ENCODE measurements at places on chromosomes 5 and 9.

GRCh38 chr5:17302604-17303003 lies 85.2 kb downstream of the BASP1 start:
- no peak for DNase-seq

DNA sequence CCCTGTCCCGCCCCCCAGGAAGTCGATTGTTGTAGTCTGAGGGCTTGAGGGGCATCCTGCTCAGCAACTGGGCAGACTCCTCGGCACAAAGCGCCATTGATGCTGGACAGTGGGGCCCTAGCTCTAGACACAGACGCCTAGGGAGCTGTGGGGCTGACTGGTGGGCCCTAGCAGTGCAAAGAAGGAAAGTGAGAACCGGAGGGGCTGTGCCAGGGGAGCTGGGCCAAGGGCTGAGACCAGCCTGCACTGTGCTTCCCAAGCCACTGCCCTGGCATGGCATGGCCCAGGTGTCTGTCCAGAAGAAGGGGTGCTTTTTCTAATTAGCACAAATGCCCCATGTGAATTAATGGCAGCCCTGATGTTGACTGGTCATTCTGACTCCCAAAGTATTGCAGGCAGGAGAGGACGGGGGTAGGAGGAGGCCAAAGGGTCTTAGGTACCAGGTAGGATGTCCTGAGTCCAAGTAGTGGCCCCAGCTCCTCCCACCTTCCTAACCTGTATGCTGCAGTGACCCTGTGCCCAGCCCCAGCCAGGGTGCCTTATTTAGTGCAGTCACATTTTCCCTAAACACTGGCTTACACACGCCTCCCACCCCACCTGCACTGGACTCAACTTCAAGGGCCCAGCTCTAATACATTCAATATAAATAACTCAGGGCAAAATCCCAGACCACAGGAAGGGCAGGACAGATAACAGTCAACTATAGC lies 15.9 kb downstream of the TCF7 start:
- DNase-seq, result no peak

GRCh38 chr5:145776886-145777285 lies 58.3 kb downstream of the PRELID2 start:
- DNase-seq, result no peak

DNA sequence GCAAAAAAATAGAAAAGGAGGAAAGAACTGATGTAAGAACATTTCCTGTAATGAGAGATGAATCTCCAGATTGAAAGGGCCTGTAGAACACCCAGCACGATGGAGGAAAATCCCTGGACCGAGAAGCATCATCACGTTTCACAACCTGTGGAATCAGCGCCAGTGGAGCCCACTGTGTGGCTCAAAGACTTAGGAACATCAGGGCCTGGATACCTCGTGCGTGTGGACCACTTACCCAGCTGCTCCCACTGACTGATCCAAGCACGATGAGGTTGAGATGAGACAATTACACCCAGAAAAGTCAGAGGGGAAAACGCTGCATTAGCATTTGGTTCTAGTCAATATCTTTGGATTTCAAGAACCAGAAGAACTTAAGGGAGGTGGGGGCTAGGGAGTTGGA lies 224.6 kb downstream of the SYK start:
- no peak for DNase-seq

DNA sequence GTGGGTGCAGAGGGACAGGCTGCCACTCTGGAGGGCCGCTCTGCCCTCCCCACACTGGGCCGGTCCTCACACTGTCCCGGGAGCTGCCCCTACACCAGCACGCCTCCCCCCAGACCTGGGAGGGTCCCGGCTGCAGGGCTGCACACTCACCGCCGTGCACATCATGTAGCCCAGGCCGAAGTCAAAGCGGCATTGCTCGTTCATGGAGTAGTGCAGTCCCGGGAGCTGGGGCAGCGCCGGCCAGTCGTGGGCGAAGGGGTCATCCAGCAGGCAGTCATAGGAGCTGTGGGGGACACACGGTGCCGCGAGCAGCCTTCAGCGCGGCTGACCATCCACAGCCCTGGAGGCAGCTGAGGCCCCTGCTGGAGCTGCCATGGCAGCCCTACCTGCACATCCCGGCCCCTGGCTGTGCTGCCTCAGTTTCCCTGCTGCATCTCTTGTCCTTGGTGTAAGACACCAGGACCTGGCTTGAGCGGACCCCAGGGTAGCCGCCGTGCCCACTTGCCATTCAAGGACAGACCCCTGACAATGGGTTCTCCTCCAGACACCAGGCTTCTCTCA lies 93.2 kb downstream of the ZNF354C start:
- DNase-seq, result no peak

GRCh38 chr9:121756474-121757280 lies 105.2 kb downstream of the DAB2IP start:
- no peak for DNase-seq

GRCh38 chr5:85614489-85614888 lies 1003.3 kb upstream of the COX7C start:
- no peak for DNase-seq

DNA sequence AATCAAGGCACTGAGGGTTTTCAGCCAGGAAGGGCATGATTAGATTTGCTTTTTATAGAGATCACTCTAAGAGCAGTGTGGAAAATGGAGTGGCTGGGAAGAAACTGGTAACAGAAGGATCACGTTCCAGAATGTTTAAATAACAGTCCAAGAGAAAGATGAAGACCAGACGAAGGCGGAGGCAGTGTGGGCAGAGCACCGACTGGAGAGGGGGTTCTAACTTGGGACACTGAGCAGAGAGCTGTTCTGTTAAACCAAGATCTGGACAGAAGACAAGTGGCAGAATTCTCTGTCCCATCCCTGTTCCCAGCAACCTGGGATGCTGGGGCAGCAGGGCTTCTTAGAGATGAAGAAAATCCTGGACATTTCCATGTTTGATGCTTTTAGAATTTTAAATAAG lies 249.1 kb upstream of the NR4A3 start:
- DNase-seq, result no peak

DNA sequence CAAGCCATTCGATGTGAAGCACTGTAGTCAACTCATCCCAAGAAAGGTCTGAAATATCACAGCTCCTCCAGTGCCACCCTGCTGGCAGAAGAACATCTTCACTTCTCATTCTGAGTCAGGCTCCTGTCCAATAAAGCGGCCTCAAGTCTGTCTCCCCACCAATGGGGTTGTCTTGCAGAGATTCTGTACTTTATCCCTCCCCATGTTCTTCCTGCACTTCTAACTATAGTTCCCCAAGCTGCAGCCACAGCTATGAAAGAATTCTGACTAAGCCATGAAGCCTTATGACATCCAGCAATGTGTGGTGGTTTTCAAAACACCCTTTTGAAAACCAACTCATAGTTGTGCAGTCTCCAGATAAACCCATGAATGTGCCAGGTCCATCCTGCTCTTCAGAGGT lies 6.8 kb downstream of the MACROH2A1 start:
- DNase-seq, result no peak

- peak; percentile 8 for DNase-seq
These were observed 106.7 kb downstream of the SMIM15 start for GRCh38 chr5:61055434-61056006.

GRCh38 chr9:117002686-117003085 lies 315.6 kb downstream of the TRIM32 start:
- DNase-seq, result no peak

DNA sequence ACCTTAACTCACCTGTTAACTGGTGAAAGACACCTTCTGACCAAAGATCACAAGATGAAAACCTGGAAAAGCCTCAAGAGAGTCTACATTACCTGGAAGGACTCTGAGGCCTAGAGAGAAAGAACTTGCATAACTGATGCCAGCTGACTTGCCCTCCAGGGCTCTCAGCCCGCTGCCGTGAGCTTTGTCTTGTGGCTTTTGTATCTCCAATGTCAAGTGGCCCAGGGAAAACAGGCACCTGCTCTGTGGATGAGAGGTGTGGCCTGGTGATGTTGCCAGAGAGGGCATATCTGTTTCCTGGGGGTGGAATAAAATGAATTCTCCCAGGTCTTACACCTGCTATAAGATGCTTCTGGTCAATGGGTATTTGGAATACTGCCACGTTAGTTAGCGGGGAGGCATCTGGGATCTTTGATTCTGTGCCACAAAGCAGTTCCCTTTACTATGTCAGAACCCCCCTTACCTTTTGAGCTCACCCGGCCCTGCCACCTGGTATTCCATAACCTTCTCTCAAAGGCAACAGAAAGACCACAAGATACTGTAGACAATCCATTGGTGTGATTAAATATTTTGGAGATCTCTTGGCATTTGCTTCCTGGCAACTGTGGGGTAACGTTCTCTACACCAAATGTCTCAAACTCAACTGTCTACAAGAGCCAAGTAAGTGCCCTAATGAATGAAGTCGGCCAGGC lies 54.9 kb upstream of the N4BP3 start:
- no peak for DNase-seq

- DNase-seq, result peak; percentile 51
These were observed 15.7 kb downstream of the CDC14B start for GRCh38 chr9:96604004-96604319.

DNA sequence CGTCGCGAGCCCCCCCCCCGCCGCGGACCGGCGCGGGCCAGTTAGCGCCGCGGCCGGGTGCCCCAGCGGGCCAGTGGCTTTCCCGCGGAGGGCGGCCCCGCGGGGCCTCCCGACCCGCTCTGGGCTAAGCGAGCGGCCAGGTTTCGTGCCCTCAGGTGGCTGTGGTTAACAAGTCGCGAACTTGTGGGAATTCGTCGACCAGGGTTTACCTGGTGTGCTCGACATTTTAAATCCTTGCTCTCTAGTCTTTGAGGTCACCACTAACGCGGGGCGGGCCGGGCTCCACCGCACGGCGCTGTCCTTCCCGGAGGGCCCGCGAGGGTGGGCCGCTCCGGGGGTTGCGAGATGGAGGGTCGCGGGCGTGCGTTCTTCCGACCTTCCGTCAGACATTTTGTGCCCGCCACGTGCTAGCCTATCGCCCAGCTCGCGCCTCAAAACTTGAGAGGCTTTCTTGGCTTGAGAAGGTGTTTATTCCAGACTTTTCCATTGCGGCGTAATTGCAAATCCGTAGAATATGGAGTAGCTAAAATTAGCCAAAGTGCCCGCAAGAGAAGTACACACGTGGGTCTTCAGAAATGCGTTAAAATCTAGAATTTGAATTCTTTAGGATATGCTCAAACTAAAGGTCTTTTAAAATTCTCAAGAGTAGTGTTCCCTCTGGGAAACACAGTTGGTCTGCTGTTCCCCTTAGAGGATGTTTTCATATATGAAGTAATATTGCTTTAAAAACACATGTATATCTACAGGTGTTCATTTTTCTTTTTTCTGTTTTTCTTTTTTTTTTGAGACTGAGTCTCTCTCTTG lies 2.1 kb downstream of the ANP32B start:
- DNase-seq, result peak; percentile 45

DNA sequence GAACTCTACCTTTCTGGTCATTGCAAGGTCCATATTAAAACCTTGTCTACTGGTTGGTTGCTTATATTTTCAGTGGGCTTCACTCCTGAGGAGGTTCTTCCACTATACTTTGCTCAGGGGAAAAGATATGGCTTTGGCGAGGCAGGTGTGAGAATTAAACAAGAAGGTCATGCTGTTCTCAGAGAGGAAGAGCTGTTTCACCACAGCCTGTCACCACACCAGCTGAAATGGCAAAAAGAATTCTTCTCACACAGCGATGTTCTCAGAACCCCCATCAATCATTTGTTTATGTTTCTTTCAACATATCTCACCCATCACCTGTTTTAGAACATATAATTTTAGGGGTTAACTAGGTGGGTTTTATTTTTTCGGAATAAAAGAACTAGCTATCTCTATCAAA lies 38.6 kb downstream of the CAPSL start:
- no peak for DNase-seq

DNA sequence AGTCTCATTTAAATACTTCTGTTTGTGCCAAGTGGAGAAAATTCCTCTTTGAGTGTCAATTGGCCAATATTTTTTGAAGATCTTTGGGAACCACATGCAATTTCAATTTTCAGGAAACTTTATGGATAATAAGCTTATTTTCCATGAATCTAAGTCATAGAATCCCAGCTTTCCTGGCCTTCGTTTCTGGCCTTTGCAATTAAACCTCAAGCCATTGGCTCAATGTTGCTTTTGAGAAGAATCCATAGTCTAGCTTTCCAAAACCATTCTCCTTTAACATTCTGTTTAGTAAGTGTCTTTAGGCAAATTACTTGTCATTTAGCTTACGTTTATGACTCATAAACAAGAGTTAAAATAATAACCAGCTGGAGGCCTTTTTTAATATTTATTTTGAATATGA lies 145.0 kb upstream of the FTMT start:
- DNase-seq, result peak; percentile 60

DNA sequence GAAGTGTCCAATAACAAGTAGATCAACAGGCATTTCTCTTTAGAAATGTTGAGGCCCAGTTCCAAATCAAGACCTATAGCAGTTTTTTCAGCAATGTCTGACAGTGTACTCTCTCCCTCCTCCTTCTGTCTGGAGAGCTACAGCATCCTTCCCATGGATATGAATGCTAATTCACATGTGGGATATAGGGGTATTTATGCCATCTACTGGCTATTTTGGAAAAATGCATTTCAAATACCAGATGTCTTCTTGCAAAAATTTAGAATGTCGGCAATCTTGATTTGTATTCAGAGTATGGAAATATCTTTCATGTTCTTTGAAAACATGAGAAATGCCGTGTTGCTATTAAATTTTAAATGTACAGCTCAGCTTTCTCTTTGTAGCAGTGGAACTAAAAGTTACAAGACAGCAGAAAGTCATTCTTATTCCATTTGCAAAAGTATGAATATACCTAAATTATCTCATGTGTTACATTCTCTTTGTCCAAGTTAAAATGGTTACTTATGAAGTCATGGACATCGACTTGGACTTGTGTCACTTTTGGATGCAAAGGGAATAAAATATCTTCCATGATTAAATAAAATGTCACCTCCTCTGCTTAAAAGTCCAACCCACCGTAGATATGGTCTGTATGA lies 647.8 kb downstream of the TAF11L14 start:
- peak; percentile 40 for DNase-seq

- DNase-seq, result no peak
These were observed 13.5 kb downstream of the RABGAP1 start for GRCh38 chr9:122954253-122954691.

DNA sequence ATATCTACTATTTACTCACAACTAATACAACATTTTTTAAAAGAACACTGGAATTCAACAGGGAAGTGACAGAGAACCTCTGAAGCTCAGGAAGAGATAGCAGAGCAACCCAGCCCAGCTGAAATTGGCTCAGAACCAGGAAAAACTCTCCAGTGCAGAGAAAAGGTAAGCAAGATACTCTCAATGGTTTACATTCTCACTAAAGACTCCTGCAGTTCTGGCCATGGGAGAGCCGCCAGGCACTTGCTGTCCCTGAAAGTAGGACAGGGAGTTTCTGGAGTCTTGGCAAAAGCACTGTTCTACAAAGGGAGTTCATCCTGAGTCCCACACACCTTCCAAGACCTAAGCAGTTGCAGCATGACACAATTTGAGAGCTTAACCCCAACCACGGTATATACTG lies 330.8 kb downstream of the TRIM36 start:
- DNase-seq, result no peak

GRCh38 chr5:149405550-149406202 lies 26.6 kb upstream of the IL17B start:
- DNase-seq, result no peak

DNA sequence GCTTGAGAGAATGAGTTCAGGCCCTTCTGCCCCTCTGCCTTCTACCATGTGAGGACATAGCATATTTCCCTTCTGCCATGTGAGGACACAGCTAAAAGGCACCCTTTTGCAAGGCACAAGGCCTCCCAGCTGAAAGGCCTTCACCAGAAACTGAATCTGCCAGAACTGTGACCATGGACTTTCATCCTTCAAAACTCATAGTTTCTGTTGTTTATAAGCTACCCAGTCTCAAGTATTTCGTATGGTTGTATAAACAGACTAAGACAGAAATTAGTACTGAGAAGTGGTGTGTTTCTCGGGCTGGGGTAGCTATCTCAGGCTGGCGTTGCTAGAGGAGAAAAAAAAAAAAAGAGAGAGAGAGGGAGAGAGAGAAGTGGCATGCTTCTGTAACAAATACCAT lies 368.6 kb downstream of the DMRTA1 start:
- DNase-seq, result no peak

Measured in muscle of arm (tissue), 14 donors.